Hepatocyte (in vitro differentiated cells): ENCODE measurements at places on chromosomes 11 and 22.

DNA sequence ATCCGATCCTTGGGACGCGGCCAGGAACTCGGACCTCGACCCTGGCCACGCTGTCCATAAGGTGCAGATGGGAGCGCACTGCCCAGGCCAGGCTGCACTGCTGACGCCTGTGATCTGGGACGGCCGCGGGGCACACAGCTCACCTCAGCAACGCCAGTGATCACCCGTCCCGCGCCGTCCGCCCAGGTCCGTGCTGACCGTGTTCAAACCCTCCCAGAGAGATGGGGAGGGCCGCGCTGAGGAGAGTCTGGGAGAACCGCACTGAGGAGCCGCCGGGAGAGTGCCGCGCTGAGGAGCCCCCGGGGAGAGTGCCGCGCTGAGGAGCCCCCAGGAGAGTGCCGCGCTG, 636 bp downstream of the KCNQ1OT1 start:
- no peak for DNase-seq

- DNase-seq: no peak
Observed at GRCh38 chr11:12439615-12440014, 62.2 kb downstream of the PARVA start.

GRCh38 chr22:17875156-17875555, 100.9 kb upstream of the BID start:
- no peak for DNase-seq

DNA sequence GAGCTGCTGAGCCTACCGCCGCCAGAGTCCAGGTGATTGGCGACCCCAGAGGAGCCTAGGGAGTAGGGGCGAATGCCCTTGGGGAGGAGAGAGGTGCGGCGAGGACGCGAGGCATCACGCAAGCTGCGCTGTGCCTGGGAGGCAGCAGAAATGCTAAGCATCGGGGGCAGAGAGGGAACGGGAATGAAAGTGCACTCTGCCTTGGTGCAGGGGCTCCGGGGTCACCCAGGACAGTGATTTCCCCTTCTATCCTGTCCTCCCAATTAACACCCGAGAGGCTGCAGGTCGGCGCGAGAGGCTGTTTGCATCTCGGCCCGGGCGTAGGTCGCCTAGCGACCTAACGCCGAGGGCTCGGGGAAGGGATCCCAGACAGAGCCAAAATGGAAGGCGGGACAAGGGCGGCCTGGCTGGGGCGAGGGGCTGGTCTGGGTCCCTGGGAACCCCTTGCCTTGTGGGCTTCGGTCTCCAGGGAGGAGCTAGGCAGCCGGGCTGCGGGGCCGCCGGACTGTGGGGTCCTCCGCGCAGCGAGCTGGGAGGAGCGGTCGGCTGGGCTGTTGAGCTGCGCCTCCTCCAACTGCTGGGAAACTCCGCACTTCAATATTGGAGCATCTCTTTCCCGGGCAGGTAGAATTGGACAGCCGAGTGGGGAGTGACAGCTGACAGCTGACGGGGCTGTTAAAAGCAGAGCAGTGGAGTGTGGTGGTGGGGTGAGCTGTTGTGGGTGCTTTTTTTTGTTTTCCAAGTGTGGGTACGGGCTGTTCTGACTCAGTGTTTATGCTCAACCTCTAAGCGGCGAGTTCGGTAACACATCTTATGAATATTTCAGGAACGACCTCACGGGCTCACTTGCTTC, 657 bp downstream of the ELMOD1 start:
- DNase-seq: peak; percentile 35

DNA sequence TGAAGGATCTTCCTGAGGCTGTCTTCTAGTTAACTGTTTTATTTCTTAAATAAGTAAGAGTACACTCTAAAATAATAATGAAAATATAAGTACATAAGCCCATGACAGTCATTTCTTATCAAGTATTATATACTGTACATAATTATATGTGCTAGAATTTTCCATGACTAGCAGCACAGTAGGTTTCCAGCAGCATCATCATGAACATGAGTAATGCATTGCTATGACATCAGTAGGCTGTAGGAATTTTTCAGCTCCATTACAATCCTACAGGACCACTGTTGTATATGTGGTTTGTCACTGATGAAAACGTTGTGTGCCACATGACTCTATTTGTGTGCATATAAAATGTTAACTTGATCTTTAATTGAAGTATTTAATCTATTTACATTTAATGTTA, 22.0 kb downstream of the ZNF202 start:
- no peak for DNase-seq

GRCh38 chr11:65301491-65302329, 13.0 kb upstream of the CDC42EP2 start:
- DNase-seq: peak; percentile 80

DNA sequence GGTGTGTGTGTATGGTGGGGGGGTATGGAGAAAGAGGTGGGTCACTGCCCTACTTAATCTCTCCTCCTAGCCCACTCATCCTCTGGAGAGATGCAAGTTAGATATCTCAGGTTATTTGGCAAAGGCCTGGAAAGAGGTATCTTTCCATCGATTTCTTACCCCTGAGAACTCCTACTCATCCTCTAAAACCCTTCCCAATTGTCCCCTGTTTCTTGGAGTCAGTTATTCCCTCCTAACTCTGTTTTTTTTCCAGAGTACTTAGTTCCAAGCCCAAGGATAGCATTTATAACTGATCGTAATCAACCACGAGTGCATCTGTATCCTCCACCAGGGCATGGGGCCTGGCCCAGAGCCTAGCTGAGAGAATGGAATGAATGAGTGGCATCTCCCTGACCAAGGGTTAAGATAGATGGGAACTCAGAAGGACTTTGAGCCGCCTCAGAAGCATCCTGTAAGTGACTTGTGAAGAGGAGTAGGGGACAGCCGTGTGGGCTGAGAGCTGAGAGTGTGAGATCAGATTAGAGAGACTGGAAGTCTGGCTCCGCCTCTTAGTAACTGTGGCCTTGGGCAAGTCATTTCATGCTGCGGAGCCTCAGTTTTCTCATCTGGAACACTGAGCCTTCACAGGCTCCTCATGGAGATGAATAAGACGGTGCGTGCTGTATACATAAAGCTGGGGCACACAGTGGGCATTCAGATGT, 16.2 kb downstream of the CD6 start:
- DNase-seq: no peak

DNA sequence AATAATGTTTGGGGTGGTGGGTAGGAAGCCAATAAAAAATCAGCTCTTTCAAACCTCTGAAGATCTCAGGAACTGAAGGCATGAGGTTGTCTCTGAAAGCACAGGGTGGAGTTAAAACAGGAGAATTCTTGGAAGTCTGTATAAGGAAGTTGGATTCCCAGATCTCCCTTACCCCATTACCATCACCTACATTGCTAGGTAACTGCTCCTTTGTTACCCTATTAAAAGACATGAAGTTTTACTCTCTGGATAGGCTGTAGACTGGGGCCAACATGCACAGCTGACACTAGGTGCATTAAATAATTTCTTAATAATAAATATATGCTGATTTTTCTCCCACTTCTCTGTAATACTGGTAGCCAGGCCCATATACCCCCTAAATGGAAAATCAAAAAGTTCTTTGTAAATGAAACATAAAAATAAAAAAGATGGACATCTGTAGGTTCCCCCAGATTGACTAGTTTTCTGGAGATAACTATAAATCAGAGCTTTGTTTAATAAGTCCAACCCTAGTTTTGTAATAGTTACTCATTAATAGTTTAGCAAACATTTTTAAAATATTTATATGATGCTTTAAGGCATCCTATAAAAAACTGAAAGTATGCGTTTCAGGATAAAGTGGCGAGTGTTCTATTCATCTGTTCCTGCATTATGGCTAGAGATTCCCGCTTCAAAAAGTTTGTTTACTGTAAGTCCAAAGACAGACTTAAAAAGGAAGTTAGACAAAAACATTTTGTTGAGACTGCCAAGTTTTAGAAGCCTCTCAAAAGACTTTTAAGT, 63.8 kb downstream of the KIF18A start:
- DNase-seq: no peak

DNA sequence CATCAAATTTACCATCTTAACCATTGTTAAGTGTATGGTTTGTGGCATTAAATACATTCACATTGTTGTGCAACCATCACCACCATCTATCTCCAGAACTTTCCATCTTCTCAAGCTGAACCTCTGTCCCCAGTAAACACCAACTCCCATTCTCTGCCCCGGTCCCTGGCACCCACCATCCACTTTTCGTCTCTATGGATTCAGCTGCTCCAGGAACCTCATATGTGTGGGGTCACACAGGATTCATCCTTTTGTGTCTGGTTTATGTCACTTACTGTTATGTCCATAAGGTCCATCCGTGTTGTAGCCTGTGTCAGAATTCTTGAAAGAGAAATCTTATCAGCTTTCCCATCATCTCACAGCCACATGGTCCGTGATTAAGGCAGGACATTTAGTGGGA, 16.3 kb downstream of the TSPAN32 start:
- no peak for DNase-seq

GRCh38 chr11:64562723-64563351, 28.2 kb upstream of the SLC22A12 start:
- DNase-seq: no peak

DNA sequence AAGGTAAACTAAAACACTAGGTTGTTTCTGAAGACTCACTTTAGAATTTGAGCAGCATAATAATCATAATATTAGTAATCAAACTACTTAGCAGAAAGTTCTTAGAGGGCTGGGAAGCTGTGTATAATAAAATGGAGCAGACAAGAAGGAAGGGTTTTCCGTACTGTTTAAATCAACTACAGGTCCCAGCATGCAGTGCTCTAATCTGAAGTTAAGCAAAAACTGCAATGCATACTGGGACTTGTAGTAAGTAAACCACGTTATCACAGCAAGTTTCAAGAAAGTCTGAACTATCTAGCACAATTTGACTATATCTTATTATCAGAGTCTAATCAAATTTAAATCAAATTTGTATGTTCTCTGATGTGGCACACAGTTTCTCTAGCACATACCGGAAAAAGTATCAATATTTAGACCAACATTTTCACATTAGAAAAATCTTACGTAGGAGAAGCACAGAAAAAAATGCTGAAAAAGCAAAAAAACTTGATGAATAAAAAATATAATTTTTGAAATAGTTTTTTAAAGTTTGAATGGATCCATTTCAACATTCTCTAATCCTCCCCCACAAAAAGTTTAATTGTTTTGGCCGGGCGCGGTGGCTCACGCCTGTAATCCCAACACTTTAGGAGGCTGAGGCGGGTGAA, 8.2 kb downstream of the PHF21A start:
- DNase-seq: peak; percentile 72

DNA sequence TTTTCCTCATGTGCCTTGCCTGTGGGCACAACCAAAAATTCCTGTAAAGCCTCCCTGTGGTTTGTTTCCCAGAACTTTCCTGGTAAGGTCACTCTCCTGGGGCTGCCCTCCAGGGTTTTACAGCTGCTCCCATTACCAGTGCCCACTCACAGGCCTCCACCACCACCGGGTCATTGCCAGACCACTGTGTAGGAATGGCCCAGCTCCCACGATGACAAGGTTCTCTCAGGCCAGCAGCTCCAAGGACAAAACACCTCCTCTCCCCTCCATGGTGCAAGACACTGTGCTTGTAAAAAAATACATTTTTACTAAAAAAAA, 96.1 kb upstream of the AKIP1 start:
- no peak for DNase-seq

GRCh38 chr11:36046932-36047331, 103.1 kb downstream of the LDLRAD3 start:
- DNase-seq: no peak
